ENCODE measurements at places on chromosomes 12 and 14. TPM values are rescaled to one million over a fixed set of nuclear protein-coding genes. Genes with fewer than 3 reads are reported as not detected.

The CLEC2B gene
- total RNA-seq, result 11.8 TPM

GRCh38 chr12:44876544-44877410, 662 bp upstream of the NELL2 start:
- DNase-seq, result peak; percentile 73
- no peaks in the 10 kb centered on the region for H3K4me1 ChIP-seq
- peaks cover 11% of the 10 kb centered on the region for H3K27me3 ChIP-seq
- peak overlapping the region; percentile 64 for H3K4me3 ChIP-seq

DNA sequence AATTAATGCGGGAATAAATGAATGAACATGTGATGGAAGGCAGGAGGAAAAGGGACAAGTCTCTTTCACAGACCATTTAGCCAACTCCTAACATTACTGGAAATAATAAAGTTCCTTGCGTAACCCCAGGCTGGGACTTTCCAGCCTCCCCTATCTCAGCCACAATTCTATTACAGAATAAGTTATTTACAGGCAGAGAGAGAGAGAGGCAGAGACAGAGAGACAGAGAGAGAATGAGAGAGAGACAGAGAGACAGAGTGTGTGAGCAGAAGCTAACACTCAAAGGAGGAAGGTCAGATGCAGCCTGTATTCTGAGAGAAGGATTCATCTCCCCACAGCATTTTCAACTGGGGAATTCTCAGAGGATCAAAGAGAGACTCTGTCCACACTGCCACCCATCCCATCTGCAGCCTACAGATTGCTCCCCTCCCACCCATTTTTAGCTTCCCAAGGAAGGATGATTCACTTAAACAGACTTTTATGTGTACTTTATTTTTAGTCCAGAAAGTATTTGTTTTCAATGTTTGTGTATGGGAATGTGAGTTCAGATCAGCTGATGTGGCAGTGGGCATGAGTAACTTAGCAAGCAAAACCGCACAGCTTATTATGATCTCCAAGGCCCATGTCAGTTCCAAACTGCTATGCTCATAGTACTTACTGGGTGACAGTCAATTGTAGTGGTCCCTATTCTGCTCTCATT, 165.7 kb downstream of the CAND1 start:
- no peaks in the 10 kb centered on the region for H3K36me3 ChIP-seq
- no peak for DNase-seq
- H3K27me3 ChIP-seq, result no peaks in the 10 kb centered on the region

- H3K27ac ChIP-seq, result peak overlapping the region; percentile 40
- no peak overlapping the region for H3K4me3 ChIP-seq
These were observed 16.5 kb upstream of the HNF1A start for GRCh38 chr12:120961604-120962531.

The GPRC5D gene
- 0.25 TPM for total RNA-seq

GRCh38 chr12:54940727-54941315, 43.7 kb downstream of the TESPA1 start:
- no peak for DNase-seq
- H3K4me3 ChIP-seq, result no peak overlapping the region
- H3K36me3 ChIP-seq, result no peaks in the 10 kb centered on the region
- H3K27ac ChIP-seq, result no peak overlapping the region
- H3K27me3 ChIP-seq, result no peaks in the 10 kb centered on the region

DNA sequence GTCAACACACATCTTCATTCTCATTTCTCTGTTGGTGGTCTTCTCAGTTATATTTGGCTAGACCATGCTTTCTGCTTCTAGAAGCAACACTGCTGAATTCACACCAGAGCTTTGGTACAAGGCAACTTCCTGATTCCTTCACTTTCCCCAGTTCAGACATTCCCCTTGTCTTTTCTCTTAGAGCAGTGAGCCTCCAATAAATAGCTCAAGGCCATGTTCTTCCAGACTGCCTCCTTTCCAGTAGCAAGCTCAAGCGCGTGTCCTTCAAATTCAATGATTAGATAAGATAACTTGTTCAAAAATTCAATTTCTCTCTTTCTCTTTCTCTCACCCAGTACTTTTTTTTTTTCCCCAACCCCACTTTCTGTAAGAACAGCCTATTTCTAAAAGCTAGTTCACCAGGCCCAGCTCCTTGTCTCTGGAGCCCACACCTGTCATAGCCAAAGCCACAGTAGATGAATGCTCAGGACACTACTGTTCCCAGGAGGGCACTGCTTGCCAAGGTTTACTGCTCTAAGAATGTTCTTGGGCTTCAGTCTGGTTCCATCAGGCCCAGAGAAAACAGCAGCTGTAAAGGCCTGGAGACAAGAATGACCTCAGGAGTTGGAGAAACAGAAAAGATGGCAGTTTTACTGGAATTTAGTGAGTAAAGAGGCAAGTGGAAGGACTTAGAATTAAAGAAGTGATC, 17.7 kb downstream of the TBK1 start:
- no peak overlapping the region for H3K27ac ChIP-seq
- H3K4me1 ChIP-seq, result no peaks in the 10 kb centered on the region
- no peak for DNase-seq
- peaks cover 28% of the 10 kb centered on the region for H3K36me3 ChIP-seq

GRCh38 chr12:12486661-12487240, 75.9 kb downstream of the DUSP16 start:
- peaks cover 3% of the 10 kb centered on the region for H3K36me3 ChIP-seq
- no peaks in the 10 kb centered on the region for H3K4me1 ChIP-seq
- no peak for DNase-seq
- no peak overlapping the region for H3K27ac ChIP-seq
- no peak overlapping the region for H3K4me3 ChIP-seq

DNA sequence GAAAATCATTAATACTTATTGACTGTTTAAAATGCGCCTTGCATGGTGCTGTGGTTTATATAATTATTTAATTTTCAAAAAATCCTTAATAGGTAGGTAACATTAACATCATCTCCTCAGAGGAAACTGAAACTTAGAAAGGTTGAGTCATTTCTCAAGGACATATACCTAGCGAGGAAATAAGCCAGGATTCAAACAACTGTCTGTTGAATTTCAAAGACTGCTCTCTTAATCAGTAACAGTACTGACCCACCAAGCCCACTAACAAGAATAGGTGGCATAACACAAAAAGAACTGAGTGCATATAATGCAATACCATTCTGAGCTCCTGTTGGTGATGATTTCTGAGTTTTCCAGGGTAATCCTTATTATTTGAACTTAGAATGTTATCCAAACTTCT, 174.3 kb downstream of the SOX5 start:
- H3K27me3 ChIP-seq, result no peaks in the 10 kb centered on the region
- no peak overlapping the region for H3K27ac ChIP-seq
- DNase-seq, result no peak
- no peak overlapping the region for H3K4me3 ChIP-seq
- H3K4me1 ChIP-seq, result no peaks in the 10 kb centered on the region

GRCh38 chr12:89951050-89951693, 242.5 kb upstream of the ATP2B1 start:
- H3K27ac ChIP-seq, result no peak overlapping the region
- no peak for DNase-seq
- H3K4me3 ChIP-seq, result no peak overlapping the region
- H3K36me3 ChIP-seq, result no peaks in the 10 kb centered on the region
- H3K4me1 ChIP-seq, result no peaks in the 10 kb centered on the region

DNA sequence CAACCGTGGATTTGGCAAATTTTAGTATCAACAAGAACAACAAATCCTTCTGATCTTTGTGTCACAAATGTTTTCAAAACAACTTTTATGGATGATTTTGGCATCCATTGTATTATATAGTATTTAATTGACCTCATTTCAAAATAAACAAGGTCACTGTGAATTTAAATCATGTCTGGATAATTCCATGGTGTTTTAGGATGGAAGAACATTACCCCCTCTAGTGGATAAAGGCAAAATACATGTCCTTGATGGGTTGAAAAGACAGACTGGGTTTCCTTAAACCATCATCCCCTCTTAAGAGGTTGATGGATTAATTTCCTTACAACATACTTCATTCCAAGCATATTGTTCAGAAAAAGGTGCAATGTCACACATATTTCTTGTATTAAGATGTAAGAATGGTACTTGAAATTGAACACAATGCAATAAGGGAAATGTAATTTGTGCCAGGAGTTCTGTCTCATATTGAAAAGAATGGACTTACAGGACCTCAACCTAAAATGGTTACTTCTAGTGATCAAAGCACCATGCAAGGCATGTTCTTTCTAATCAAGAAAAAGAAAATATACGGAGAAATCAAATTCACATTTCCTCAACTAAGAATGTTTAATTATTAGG, 352.0 kb downstream of the BCAT1 start:
- no peaks in the 10 kb centered on the region for H3K27me3 ChIP-seq
- no peaks in the 10 kb centered on the region for H3K36me3 ChIP-seq
- H3K4me3 ChIP-seq, result no peak overlapping the region
- no peak for DNase-seq
- no peak overlapping the region for H3K27ac ChIP-seq
- H3K4me1 ChIP-seq, result peaks cover 4% of the 10 kb centered on the region

DNA sequence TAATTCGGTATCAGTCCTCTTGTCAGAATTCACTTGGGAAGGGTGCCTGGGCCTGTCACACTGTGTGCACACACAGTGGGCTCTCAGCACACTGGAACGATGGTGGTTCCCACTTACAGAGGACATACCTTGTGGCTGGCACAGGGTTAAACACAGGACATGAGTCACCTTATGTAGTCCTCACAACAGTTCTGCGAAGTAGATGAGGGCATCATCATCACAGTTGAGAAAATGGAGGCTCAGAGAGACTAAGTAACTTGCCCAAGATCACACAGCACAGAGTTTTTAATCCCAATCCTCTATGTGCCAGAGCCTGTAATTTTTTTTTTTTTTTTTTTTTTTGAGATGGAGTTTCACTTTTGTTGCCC, 90.7 kb downstream of the NINJ2 start:
- peak overlapping the region; percentile 51 for H3K27ac ChIP-seq
- DNase-seq, result peak; percentile 28
- H3K36me3 ChIP-seq, result no peaks in the 10 kb centered on the region
- no peaks in the 10 kb centered on the region for H3K27me3 ChIP-seq

DNA sequence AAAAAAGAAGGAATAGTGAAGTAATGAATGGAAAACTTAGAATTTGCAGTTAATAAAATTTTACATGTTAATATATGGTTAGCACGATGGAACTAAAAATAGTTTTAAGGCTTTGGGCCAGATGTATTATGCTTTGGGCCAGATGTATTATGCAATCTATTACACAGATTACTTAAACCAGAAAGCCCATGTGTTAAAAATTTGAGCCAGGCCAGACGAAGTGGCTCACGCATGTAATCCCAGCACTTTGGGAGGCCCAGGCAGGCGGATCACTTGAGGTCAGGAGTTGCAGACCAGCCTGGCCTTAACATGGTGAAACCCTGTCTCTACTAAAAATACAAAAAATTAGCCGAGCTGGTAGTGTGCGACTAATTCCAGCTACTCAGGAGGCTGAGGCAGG, 17.2 kb downstream of the IFT81 start:
- H3K27ac ChIP-seq, result no peak overlapping the region
- no peak overlapping the region for H3K4me3 ChIP-seq
- no peak for DNase-seq
- H3K4me1 ChIP-seq, result no peaks in the 10 kb centered on the region
- H3K36me3 ChIP-seq, result no peaks in the 10 kb centered on the region

DNA sequence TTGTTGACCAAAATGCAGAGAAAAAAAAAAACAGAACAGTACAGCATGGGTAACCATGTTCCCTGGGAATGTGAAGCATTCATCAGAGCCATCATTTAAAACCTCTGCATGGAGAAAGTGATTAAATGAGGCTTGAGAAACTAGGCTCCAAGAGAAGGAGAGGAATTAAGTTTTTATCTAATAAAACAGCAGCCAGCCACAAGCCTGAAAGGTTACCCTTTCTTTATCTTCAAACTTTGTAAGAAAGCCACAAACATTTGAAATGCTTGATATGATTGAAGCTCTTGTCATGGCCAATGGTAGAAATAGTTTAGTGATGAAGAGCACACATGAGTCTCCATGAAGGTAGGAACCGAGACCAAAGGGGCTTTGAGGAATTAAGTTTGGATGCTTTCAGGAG, 144.9 kb upstream of the SYT1 start:
- DNase-seq, result no peak
- no peaks in the 10 kb centered on the region for H3K4me1 ChIP-seq
- H3K27me3 ChIP-seq, result no peaks in the 10 kb centered on the region
- H3K27ac ChIP-seq, result no peak overlapping the region

GRCh38 chr12:64882687-64883086, 58.2 kb downstream of the TBC1D30 start:
- no peak for DNase-seq
- H3K27ac ChIP-seq, result no peak overlapping the region
- H3K27me3 ChIP-seq, result no peaks in the 10 kb centered on the region
- H3K4me1 ChIP-seq, result no peaks in the 10 kb centered on the region

DNA sequence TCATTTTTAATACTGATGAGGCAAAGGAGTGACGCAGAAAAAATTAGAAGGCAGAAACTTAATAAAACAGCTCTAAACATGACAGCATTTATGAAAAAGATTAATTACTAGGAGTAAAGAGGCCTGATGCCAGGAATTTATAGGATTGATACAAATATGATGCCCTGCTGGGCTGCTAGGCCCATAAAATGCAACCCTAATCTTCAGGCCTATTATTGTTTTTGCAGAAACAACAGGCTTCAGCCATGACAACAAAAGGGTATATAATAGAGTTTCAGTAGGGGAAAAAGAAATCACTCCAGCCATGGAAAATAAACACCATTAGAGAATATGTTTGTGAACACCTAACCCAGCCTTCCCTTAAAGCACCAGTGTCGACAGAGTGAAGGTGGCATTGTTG, 50.6 kb downstream of the OTX2 start:
- no peak for DNase-seq
- H3K4me3 ChIP-seq, result no peak overlapping the region
- no peaks in the 10 kb centered on the region for H3K4me1 ChIP-seq
- no peaks in the 10 kb centered on the region for H3K36me3 ChIP-seq
- H3K27me3 ChIP-seq, result no peaks in the 10 kb centered on the region
- no peak overlapping the region for H3K27ac ChIP-seq

The RNF212B gene
- total RNA-seq, result not detected

DNA sequence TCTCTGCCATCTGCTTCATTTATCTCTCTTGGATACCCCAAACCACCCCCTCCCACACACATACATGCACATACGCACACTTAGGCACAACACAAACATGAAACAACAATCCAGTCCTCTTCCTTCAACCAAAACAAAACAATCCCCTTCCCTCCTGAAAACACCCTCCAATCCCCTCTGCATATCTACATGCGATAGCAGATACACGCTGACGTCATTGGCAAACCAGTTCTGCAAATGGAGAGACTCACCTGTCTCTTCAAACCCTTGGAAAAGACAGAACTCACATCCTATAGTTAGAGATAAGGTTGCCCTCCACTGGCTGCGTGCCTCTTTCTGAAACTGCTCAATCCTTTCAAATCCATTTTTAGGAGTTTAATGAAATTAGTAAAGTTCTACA, 37.2 kb upstream of the RMST start:
- no peak for DNase-seq
- no peak overlapping the region for H3K27ac ChIP-seq
- no peaks in the 10 kb centered on the region for H3K4me1 ChIP-seq
- H3K27me3 ChIP-seq, result no peaks in the 10 kb centered on the region
